ENCODE measurements at places on chromosomes 5 and 9.

DNA sequence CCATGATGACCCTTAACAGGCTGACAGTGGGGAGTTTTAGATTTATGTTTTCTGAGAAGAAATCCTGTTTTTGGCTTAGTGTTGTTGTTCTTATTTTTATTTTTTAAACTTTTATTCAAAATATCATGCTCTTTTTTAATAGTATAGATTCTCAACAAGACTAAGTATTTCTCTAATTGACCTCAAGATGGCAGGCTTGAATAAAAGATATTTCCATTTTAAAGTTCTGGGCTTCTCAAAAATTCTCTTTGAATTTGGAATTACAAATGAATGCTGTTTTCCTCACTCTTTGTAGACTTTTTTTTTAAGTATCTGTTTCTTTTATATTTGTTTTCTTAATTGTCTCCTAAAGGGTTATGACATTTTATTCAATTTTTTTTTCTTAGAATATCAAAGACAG, 50.0 kb upstream of the SH3GL2 start:
- DNase-seq, result no peak

- no peak for DNase-seq
Observed at GRCh38 chr9:81814794-81815464, 113.3 kb upstream of the SPATA31D4 start.

DNA sequence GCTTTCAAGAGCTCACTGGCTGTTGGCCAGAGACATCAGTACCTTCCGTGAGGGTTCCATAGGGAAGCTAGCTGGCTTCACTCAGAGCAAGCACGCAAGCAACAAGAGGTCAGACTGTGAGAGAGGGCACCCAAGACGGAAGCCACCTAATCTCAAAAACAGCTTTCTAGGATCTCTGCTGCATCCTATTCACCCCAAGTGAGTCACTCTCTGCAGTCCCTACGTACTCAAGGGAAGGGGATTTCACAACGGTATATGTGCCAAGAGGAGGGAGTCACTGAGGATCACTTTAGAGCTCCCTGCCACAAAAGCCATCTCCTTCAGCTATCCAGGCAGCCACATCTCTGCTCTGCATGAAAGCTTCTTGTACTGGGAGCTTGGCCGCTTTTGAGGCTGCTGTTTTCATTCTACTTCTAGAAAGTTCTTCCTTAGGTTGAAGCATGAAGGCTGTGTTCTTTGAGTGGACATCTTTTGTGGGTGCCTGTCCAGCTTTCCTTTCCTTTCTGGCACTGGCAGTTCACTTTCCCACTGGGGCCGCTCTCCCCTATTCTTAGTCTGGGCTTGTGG, 249.5 kb downstream of the MAN2A1 start:
- no peak for DNase-seq

GRCh38 chr5:60352992-60353599, 346.9 kb downstream of the DEPDC1B start:
- no peak for DNase-seq

DNA sequence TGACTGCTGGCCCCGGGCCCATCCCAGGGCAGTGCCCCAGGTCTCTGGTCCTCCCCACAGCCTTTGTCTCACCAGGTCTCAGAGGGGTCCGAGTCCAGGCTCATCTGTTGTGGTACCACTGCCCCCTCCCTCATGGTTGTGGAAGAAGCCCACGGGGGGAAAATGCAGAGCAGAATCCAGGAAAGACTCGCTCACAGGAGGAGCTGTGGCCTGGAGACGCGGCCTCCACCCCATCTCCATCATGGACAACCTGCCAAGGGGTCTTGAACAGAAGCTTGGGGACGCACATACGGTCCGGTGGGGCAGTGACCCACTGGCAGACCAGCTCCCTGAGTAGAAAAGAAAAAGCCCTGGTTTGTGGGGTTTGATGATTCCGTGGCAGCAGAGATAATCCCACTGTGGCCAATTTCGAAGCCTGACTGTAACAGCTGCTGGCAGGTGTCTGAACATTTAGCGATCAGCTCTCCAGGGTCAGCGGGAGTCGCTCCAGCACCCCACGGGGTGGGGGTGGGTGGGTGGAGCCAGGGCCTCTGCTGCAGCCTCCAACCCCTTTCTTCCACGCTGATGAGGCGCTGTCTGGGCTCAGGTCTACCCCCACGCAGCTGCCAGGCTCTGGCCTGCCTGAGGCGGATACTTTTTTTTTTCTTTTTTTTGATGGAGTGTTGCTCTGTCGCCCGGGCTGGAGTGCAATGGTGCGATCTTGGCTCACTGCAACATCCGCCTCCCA, 1.9 kb upstream of the GRIN1 start:
- DNase-seq, result no peak

DNA sequence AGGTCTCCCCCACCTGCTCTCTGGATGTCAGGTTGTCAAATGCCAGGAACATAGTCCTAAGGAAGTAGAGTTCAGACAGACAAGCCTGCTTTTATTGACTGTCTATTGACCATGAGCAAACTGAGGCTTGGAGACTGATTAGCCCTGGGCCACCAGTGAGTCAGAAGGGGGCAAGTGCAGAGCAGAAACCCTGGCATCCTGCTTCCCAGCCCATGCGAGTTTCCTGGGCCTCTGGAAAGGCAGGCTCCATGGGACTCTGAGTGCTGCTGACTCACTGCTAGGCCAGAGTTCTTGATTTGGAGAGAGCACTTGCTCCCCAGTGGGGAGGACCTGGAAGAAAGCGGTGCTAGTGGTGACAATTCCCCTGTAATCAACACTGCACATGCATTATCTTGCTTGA, 2.8 kb upstream of the HBEGF start:
- DNase-seq, result no peak

DNA sequence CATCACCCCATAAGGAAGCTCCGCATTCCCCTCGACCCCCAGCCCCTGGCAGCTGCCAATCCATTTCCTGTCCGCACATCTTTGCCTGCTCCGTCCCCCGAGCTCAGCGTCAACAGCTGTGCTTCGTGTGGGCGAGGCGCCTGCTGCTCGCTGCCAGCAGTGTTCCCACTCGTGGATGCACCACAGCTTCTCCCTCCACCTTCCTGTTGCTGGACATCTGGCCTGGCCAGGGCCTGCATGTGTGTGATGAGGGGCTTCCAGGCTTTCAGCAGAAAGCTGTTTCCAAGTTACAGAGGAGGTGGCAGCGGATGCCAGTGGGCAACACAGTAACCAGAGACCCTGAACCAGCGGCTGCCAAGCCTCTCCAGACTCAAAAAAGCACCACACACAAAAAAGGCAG, 86.0 kb downstream of the PRRT1B start:
- DNase-seq, result no peak

- DNase-seq, result no peak
Observed at GRCh38 chr9:93265972-93266371, 82.0 kb downstream of the WNK2 start.

- DNase-seq, result no peak
Observed at GRCh38 chr5:67154556-67155206, 41.9 kb downstream of the CD180 start.

GRCh38 chr5:52822437-52822836, 34.7 kb downstream of the ITGA1 start:
- no peak for DNase-seq

- no peak for DNase-seq
Observed at GRCh38 chr9:129480227-129480626, 140.7 kb downstream of the C9orf50 start.

DNA sequence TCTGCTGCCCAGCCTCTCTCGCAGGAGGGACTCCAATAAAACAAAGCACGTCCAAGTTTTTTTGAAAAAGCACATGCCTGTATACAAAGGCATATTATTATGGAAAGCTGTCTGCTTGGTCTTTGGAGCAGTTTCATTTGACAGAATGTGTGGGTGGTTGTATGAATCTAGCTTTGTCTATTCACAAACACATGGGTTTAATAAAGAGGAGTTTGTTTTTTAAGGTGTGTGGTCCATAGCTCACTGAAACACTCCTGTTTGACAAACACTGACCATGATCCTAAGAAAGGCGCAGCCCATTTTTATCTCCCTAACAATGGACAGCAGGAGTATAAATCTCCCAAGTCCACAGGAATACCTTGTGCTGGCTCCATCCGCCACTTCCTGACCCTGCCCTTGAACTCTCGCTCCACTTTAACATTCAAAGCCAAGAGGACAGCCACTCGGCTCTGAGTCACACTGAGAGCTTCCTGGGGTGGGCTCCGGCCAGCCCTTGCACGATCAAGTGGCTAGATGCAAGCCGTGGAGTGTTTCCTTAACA, 371.9 kb downstream of the EBF1 start:
- DNase-seq, result no peak

GRCh38 chr9:28082671-28083070, 509.4 kb upstream of the C9orf72 start:
- DNase-seq, result no peak
